ENCODE measurements at places on chromosomes 3 and 15. TPM values are rescaled to one million over a fixed set of nuclear protein-coding genes. Genes with fewer than 3 reads are reported as not detected.

The STAC gene
- 0.19 TPM for polyA plus RNA-seq

The SV2B gene
- 0.53 TPM for polyA plus RNA-seq

The THSD4 gene
- polyA plus RNA-seq = 7.8 TPM

The LMAN1L gene
- polyA plus RNA-seq = not detected

The ERICH6 gene
- polyA plus RNA-seq = not detected

Measured in pancreas (tissue), 10 donors.